ENCODE measurements at places on chromosomes 12 and 14.

GRCh38 chr12:25723336-25723735, 170.3 kb upstream of the LMNTD1 start:
- no peak for DNase-seq

DNA sequence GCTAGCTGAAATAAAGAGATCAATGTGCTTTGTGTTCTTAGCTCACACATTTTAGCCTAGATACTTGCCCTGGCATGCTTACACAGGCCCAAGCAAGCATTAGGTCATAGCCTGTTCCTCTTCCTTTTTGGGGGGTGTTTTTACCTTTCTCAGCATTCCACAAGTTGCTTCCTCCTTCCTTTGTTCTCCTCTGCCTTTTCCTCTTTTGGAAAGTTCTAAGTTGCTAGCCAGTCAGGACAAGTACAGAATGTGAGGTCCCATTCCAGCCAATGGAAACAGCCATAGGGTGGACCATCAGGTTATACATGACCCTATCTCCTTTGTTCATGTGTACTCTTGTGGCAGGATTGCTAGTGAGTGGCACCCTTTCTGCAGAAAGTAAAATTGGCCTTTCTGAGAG, 154.9 kb downstream of the RASSF9 start:
- no peak for DNase-seq

GRCh38 chr12:51972849-51973273, 21.4 kb downstream of the ACVR1B start:
- DNase-seq, result no peak

GRCh38 chr12:47286676-47287075, 206.9 kb upstream of the AMIGO2 start:
- DNase-seq, result no peak

GRCh38 chr12:53424626-53425514, 1.2 kb downstream of the AMHR2 start:
- no peak for DNase-seq

Data from stimulated activated CD4-positive, alpha-beta T cell treated with anti-CD3 and anti-CD28 coated beads, Interleukin-15, amount 100 ng/mL, for 1 hour (primary cell).